ENCODE measurements at places on chromosomes 6 and 20.
A peak's percentile ranks its signal among the peaks of the same experiment; 100 is the strongest.

GRCh38 chr6:7438011-7438410, 48.4 kb downstream of the RIOK1 start:
- DNase-seq, result no peak

- no peak for DNase-seq
These were observed 85.6 kb downstream of the QKI start for GRCh38 chr6:163500105-163500504.

- peak; percentile 81 for DNase-seq
These were observed 50.7 kb downstream of the PPP1R3G start for GRCh38 chr6:5135788-5136376.

DNA sequence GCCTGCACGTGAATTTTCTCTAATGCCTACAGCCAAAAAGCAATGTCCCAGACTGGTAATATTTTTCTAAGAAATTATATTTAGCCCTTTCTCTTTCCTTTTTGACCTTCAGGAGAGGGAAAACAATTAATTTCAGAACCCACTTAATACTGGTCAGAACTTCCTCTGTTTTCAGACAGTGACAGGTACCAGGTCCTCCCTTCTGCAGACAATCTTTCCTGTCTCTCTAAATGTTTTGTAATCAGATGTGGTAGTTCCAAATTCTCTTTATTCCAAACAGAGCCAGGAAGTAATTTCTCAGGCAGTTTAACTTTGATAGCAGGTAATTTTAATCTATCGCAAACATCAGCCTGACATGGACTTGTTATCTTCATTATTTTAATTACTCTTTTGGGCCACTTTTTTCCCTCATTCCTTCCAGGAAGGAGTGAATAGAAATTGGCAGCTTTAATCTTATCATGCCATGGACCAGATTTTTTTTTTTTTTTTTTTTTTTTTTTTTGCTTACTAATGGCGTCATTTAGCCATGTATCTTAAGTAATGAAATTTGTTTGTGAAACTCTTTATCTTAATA, 348.6 kb upstream of the SOX4 start:
- DNase-seq, result no peak

DNA sequence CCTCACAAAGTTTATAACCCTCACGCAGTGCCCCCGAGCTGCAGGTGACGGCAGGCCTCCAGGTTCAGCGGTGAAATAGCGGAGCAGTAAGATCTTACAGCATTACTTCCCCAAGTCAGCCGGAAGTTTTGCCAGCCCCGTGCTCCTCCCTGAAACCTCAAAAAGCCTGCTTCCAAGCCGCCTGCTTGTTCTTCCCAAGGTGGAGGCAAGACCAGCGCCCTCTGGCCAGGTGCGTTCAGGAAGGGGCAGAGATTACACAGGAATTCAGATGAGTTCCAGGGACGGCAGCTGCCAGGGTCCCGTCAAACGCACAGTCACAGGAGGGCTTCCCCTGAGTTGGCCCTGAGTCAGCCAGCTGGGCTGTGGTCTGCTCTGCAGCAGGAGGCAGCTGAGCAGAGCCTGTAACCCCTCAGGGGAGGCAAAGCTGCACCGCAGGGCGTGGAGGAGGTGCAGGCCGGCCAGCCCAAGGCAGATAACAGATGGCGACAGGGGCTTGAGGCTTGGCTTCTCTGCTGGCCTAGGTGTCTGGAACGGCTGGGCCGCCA, 124.1 kb upstream of the RPS6KA2 start:
- DNase-seq, result peak; percentile 81

DNA sequence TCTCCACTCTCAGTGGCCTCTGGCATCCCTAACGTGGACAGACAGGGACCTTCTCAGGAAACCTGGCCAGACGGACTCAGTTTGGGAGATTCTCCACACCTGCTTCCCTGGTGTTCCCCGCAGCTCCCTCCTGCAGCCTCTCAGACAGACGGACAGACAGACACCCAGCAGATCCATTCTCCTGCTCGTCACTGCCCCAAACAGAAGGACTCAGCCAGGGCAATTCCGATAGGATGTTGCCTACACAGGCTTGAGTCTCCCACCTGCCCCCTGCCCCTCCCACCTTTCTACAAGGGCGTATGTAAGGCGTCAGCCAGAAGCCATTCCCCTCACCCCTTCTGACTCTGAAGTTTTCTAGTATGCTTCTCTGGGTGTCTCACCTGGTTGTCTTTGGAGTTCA, 428 bp downstream of the CCM2L start:
- DNase-seq, result peak; percentile 74

DNA sequence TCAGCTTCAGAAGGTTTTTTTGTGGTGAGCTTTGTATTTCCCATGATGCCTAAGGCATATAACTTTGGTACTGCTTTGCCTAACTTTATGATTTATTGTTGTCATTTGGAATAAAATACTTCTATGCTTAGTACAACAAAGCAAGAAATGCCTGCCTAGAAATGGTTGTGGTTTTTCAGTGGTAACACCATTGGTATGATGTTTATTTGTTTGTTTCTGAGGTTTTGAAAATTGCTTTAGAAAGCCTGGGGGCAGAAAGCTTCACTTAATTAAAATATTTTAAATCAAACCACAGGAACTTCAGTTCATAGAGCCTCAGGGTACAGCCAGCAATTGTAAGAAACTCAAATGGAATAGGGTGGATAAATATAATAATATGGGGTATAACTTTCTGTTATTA, 351.2 kb upstream of the MAP3K7 start:
- no peak for DNase-seq

- no peak for DNase-seq
These were observed 282.0 kb downstream of the SYNE1 start for GRCh38 chr6:152355166-152355565.

GRCh38 chr6:3347247-3347646, 88.5 kb downstream of the PSMG4 start:
- DNase-seq, result peak; percentile 50

- no peak for DNase-seq
These were observed 2.7 kb downstream of the GFRA4 start for GRCh38 chr20:3660262-3661059.

GRCh38 chr6:133814238-133814637, 74.7 kb upstream of the TCF21 start:
- DNase-seq, result no peak

- no peak for DNase-seq
These were observed 35.9 kb downstream of the ID4 start for GRCh38 chr6:19873031-19873430.

GRCh38 chr20:60136645-60137401, 178.6 kb downstream of the CDH26 start:
- DNase-seq, result no peak

GRCh38 chr6:142947714-142948480, 2.9 kb upstream of the HIVEP2 start:
- no peak for DNase-seq

GRCh38 chr6:25122622-25123237, 156.4 kb upstream of the CARMIL1 start:
- no peak for DNase-seq

DNA sequence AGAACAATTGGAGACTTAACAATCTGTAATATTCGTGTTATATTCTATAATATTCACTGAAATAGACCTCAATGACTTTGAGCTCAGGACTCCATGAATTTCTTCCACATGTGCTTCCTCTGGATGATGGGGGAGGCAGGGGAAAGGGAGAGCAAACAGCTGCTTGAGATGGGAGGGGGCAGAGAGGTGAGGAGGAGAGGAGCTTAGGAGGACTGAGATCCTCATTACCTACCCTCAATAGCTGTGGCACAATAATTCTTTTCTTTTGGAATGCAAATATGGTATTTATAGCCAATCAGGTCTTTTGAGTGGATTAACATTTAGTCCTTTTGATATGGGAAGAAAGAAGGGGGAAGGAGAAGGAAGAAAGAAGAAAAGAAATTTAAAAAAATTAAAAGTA, 64.1 kb upstream of the ZNF217 start:
- DNase-seq, result peak; percentile 56

- DNase-seq, result peak; percentile 94
These were observed 6.6 kb upstream of the BTNL2 start for GRCh38 chr6:32413427-32414047.

GRCh38 chr20:51446656-51447055, 95.9 kb downstream of the NFATC2 start:
- DNase-seq, result no peak

DNA sequence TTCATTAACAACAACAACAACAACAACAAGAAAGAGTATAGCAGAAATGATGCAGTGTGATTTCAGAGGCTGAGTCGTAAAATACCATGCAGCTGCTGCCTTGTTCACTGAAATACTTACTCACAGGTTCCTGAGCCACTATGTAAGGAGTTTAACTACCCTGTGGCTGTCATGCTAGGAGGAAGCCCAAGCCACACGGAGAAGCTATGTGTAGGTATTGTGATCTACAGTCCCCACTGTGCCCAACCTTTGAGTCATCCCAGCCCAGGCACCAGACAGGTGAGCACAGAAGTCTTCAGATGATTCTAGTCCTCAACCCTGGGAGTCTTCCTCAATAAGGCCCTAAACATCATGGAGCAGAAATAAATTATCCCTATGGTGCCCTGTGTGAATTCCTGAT, 14.6 kb upstream of the RALY start:
- DNase-seq, result no peak

DNA sequence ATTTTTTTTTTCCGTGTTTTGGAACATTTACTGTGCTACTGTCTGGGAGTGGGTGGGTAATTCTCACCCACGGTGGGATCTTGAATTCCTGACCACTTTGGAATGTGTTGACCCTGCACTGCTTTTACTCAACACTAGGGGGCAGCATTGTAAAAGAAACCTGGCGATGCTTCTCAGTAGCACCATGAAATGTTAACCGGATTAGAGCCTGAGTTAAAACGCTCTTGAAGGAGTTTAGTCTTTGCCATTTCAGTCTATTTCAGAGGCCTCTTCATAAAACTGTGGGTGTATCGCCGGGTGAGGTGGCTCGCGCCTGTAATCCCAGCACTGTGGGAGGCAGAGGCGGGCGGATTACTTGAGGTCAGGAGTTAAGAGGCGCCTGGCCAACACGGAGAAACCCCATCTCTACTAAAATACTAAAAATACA, 114.4 kb upstream of the PRND start:
- peak; percentile 82 for DNase-seq

DNA sequence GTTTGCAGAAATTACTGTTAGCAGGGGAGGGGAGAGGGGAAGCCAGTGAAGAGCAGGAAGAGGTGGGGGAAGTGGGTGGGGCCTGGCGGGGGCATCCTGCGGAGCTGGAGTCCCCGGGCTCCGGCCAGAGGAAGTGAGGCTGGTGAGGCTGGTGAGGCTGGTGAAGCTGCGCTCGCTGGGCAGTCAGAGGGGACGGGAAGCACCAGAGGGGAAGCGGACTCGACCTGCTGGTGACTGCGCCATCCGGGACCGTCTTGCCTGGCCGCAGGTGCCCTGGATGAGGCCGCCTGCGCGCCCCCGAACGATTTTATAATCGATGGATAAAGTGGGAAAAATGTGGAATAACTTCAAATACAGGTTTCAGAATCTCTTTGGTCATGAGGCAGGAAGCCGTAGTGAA, 635.3 kb upstream of the MARCKS start:
- DNase-seq, result no peak

DNA sequence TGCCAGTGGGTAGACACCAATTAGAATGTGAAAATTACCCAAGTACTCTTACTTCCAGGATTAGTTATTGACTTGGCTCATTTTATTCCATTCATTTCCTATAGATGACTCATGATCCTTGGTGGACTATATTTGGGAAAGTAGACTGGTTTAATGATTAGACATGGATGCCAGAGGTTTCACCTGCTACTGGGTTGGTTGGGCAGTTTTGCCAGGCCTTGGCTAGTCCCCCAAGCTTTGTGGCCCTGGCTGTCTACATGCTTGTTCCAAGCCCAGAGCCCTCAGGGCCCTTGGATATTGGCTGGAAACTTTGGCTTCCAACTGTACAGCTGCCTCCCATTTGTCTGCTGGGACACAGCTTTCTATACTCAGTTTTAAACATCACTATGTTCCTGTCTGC, 104.1 kb downstream of the ZFP64 start:
- DNase-seq, result no peak

GRCh38 chr6:52161689-52162438, 24.3 kb upstream of the IL17A start:
- no peak for DNase-seq

DNA sequence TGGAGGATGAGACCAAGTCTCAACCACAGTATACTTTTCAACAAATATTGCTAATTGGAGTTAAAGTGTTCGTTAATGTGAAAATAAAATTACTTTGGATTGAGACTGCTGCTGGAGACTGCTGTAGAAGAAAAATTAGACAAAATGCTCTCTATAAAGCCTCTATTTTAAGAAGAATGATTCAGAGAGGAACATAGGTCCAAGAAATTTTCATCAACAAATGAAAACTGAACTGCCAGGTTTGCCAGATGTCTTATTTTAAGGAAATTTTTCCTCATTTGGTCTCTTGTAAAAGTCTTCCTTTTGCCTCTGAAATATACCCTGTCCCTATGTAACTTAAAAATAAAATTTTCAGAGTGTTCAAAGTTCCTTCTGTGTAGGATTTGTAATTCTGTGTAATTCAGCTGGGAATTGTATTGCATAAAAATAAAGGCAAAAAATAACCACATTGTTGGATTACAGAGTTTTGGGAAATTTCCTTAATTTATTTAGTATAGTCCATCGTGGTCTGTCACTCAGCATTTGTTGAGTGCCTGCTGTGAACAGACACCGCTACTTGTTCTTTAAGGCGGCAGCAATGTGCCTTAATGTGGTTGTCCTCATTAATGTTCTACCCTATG, 27.4 kb downstream of the ANKS1A start:
- no peak for DNase-seq

DNA sequence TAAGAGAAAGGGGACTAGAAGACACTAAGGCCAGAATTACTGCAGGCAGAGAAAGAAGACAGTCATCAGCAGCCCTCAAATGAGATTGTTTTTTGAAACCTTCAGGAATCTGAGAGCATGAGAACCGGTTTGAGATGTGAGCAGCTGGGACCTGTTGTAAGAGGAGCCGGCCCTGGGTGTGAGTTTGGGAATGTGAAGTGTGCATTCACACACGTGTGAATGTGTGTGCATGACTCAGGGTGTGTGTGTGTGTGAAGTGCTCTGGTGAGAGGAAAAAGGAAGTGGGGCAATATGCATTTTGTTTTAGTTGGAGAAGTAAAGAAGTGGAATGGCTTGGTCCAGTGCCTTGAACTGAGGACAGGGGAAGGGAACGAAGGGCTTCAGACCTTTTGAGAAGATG, 4.3 kb downstream of the SCUBE3 start:
- no peak for DNase-seq

- peak; percentile 3 for DNase-seq
These were observed 40.6 kb downstream of the BPIFB4 start for GRCh38 chr20:33119725-33120720.

GRCh38 chr6:168908887-168909286, 344.8 kb downstream of the THBS2 start:
- no peak for DNase-seq

- DNase-seq, result no peak
These were observed 1.2 kb downstream of the ZNF831 start for GRCh38 chr20:59164686-59165391.

DNA sequence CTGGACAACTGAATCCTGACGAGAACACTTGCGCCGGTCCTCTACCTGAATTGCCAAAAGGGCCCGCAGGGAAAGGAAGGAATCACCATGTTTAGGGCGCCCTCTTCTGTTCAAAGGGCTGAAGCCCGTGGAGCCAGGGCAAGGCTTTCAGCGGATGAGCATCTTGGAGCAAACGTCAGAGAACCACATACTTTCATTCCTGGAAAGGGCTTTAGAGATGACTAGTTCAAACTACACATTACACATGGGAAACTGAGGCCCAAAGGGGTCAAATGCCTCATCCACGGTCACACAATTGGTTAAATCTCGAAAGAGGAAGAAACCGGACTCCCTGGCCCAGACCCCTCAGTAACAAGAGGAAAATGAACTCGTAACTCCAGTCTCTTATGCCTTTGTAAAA, 11.5 kb upstream of the ZNF133 start:
- peak; percentile 94 for DNase-seq

All from endodermal cell (in vitro differentiated cells).